ENCODE measurements at places on chromosomes 4 and X.
A peak's percentile ranks its signal among the peaks of the same experiment; 100 is the strongest.

- DNase-seq, result no peak
Measured at GRCh38 chrX:153866302-153867019, 19.5 kb downstream of the L1CAM start.

- DNase-seq, result no peak
Measured at GRCh38 chr4:140061194-140061593, 92.8 kb downstream of the MAML3 start.

DNA sequence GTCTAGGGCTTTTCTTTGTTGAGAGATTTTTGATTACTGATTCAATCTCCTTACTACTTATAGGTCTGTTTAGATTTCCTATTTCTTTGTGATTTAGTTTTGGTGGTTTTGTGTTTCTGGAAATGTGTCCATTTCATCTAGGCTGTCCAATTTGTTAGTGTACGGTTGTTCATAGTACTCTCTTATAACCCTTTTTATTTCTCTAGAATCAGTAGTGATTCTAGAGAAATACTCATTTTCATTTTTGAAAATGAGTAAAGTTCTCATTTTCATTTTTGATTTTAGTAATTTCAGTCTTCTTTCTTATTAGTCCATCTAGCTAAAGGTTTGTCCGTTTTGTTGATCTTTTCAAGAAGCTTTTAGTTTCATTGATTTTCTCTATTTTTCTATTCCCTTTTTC lies 7.5 kb downstream of the IL13RA1 start:
- DNase-seq, result no peak

DNA sequence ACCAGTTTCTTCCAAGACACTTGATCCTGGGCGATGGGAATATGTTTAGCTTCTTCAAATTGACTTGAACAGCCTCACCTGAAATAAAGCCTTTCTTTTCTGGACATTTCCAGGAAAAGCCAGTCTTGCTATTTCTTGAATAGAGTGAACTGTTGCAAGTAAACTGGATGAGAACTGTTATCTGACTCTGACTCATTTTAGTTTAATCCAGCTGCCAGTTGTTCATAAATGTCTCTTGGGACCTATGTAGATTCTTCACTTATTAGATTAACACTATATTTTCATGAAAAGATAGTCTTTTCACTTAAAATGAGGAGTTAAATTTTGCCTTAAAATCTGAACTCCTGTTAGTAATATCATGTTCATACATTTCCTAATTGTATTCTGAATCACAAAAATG lies 615.4 kb upstream of the GALNT7 start:
- DNase-seq, result no peak

GRCh38 chr4:54054501-54054900 lies 9.9 kb downstream of the CHIC2 start:
- no peak for DNase-seq

- no peak for DNase-seq
Measured at GRCh38 chr4:118400356-118400755, 47.6 kb upstream of the PRSS12 start.

- no peak for DNase-seq
Measured at GRCh38 chr4:144300616-144301015, 160.1 kb upstream of the GYPA start.

- peak; percentile 68 for DNase-seq
Measured at GRCh38 chr4:687048-687970, 1.6 kb downstream of the SLC49A3 start.

- peak; percentile 3 for DNase-seq
Measured at GRCh38 chrX:31658360-31658759, 586.5 kb upstream of the FTHL17 start.

GRCh38 chrX:81120258-81120935 lies 81.3 kb downstream of the HMGN5 start:
- DNase-seq, result no peak

DNA sequence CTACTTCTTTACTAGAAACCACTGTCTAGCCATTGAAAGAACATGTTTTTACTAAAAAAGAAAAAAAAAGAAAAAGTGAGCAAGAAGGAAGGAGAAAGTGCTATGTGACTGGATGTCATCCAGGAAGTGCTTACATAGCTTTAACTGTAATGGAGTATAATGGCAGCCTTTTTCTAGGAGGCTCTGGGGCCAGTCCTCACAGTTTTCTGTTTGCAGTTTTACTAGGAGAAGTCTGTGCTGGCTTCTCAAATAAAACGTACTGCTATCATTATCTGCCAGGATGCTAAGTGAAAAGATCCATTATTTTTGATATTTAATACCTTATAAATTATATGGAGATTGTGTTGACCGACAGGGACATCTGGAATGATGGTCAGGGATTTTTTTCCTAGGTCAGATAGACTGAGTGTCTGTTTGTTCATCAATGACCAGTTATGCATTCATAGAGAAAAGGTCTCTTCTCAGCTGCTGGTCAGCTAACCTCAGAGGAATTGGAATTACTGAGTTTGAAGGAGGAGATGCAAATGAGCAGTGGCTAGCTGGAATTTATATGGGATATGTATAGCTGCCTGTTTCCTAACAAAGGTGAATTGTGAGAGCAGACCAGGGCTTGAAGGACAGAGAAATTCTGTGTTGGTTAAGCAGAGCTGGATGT lies 21.7 kb downstream of the LPAR4 start:
- DNase-seq, result no peak

- no peak for DNase-seq
Measured at GRCh38 chrX:132809581-132809980, 148.8 kb downstream of the HS6ST2 start.

GRCh38 chr4:155907556-155907955 lies 4.1 kb downstream of the TDO2 start:
- no peak for DNase-seq

- no peak for DNase-seq
Measured at GRCh38 chrX:122055979-122056715, 1008.7 kb downstream of the GLUD2 start.

DNA sequence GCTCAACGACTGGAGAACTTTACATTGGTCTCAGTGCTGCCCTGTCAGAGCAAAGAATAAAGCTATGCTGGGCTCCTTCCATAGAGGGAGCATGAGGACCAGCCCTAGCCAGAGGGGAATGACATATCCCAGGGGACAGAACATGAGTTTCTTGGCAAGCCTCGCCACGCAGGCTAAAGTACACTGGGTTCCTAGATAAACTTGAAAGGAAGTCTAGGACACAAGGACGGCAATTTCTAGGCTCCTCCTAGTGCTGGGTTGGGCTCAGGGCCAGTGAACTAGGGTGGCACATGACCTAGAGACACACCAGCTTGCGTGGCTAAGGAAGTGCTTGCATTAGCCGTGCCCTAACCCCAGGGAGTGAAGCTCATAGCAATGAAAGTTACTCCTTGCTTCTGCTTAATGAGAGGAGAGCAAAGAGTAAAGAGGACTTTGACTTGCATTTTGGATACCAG lies 141.0 kb downstream of the MAB21L2 start:
- DNase-seq, result no peak

DNA sequence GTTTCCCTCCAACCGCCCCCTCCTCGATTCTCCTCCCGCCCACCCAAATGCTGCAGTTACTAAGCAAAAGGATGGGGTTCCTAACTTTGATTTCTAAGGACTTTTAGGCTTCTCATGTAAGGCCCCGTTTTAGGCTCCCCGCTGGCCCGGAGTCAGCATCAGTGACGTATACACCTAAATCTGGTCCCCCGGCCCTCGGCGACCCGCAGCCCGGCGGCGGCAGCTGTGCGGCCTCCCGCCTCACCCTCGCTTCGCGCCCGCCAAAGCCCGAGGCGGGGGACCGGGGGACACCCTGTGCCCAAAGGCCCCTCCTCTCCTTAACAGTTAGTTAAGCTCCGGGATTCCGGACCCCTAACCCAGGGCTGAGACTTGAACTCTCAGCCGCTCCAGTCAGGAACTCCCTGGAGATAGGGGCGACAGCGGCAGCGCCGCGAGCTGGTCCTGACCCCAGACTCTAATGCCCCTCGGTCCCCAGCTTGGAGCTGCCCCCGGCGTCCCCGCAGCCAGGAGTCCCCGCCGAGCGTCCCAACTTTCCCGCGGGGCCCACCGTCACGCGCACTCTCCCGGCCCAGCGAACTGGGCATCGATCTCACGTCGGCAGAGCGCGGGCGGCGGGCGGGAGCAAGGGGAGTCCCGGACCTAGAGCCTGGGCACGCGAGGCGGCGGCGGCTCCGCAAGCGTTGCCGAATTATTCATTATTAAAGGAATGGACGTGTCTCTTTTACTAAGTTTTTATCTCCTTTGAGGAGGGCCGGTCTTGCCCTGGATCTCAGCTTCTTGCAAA lies 1.5 kb upstream of the NR3C2 start:
- DNase-seq, result no peak

GRCh38 chr4:114423582-114423981 lies 175.0 kb upstream of the UGT8 start:
- DNase-seq, result no peak

DNA sequence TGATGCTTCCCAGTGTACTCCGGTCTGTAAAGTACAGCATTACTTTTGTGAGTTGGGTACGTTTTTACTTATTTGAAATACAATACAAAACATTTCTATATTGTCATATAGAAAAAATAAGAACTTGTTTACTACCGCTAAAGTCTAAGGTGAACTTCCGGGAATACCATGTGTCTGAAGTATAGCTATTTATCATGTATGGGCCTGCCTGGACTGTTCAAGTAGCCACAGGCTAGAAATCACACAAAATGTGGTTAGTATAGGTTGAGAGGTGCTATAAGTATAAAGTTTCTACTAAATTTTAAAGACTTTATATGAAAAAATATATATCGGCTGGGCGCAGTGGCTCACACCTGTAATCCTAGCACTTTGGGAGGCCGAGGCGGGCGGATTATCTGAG lies 152.3 kb downstream of the ARAP2 start:
- no peak for DNase-seq

DNA sequence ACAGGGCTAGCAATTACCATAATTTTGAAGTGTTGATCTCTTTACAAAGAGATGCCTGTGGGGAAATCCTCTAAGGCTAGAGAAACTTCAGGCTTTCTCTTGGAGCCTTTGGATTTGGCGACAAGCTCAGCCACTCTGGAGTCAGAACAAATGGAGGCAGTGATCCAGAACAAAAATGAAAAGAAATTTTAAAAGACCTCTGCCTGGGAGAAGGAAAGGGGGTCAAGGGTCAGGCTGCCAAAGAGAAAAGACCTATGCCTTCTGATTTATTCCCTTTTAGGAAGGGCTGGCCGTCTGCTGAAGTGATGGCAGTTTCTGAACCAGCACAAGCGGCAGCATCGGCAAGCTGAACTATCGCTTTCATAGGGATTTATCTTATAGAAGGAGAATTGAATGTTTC lies 140.8 kb upstream of the SFRP2 start:
- no peak for DNase-seq

DNA sequence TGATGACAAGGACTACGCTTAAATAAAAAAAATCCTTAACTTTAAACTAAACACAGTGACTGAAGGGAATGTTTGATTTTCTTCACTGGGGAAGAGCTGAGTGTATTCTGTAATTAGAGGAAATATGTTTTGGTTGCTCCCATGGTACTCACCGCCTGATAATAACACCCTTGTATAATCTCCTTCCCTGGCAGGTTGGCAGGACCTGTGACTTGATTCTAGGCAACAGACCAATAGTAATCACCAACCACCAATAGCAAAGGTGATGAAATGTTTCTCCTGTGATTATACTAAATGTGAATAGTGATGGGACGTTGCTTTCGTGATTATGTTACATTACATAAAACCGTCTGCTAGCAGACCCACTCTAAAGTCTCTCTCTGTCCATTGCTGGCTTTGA lies 536.8 kb upstream of the CPEB2 start:
- no peak for DNase-seq

GRCh38 chr4:16236402-16237023 lies 10.2 kb upstream of the TAPT1 start:
- no peak for DNase-seq

DNA sequence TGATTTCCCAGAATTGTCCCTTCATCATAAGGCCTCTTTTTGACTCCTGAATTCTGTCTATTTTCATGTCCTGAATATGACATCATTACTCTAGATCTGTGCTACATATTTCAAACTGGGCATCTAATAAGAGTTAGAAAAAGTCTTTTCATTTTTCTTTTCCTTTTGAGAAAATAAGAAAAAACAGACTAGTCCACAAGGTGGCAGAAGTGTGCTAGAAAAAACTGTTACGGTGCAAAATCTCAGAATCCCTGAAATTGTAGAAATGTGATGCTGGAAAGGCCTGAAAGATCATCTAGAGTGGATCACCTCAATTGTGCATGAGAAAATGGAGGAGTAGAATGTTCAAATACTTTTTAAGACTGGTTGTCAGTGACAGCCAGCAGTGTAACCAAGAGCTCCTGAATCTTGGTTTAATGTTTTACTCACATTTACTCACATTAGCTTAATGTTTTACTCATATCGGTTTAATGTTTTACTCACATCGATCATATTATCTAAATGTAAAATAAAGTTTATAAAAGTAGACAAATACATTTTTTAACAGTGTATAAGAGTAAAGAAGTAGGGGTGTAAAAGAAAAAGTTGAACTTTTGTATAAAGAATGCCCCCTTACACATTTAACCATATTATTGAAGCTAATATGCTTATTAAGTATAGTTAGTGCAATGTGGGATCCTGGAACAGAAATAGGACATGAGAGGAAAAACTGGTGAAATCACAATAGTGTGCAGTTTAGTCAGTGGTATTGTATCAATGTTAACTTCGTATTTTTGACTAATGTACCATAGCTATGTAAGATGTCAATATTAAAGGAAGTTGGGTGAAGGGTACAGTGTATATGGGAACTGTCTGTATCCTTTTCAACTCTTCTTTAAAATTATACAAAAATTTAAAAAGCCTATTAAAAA lies 15.2 kb downstream of the ASB11 start:
- DNase-seq, result no peak

DNA sequence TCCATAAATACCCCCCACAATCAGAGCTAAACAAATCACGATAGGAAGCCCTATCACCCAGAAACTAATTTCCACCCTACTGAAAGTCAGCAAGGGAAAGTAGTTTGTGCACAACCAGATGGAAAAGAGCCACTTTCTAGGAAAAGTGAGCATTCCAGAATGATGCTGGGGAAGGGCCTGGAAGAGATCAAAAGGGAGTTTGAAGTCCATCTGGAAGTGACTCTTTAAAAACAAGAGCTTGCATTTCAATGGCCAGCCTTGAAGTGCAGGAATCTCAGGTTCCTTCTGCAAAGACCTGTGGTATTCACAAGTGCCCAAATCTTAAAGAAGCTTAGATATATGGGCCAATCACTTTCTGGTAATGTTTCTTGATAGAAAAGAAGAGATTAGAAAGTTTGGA lies 97.0 kb upstream of the LDB2 start:
- DNase-seq, result no peak

GRCh38 chrX:20727447-20727846 lies 460.7 kb upstream of the RPS6KA3 start:
- no peak for DNase-seq

- DNase-seq, result no peak
Measured at GRCh38 chr4:60805500-60806313, 394.4 kb upstream of the ADGRL3 start.

Measured in GM04503 (cell line).